ENCODE measurements at places on chromosomes 2 and 18.
A peak's percentile ranks its signal among the peaks of the same experiment; 100 is the strongest.

DNA sequence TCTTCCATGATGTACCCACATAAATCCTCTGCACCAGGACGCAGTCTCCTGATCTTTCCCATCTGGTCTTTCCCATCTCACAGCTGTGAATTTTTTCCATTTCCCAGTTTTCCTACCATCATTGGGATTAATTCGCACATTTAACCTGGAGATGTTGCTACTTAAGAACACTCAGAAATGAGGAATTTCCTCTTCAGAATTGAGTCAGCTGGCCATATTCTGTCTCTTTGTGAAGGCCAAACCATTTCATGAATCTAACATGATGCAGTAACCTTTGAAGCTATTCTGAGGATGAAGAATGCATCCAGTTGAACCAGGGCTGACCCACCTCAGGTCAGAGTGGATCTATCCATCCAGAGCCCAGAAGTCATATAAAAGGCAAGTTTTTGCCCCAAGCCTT, 326.8 kb downstream of the SETBP1 start:
- DNase-seq: no peak

- no peak for DNase-seq
Observed at GRCh38 chr2:192948316-192948715, 753.6 kb upstream of the TMEFF2 start.

- DNase-seq: no peak
Observed at GRCh38 chr2:118437501-118437900, 349.2 kb downstream of the INSIG2 start.

GRCh38 chr2:241532733-241533601, 24.6 kb upstream of the STK25 start:
- DNase-seq: no peak

DNA sequence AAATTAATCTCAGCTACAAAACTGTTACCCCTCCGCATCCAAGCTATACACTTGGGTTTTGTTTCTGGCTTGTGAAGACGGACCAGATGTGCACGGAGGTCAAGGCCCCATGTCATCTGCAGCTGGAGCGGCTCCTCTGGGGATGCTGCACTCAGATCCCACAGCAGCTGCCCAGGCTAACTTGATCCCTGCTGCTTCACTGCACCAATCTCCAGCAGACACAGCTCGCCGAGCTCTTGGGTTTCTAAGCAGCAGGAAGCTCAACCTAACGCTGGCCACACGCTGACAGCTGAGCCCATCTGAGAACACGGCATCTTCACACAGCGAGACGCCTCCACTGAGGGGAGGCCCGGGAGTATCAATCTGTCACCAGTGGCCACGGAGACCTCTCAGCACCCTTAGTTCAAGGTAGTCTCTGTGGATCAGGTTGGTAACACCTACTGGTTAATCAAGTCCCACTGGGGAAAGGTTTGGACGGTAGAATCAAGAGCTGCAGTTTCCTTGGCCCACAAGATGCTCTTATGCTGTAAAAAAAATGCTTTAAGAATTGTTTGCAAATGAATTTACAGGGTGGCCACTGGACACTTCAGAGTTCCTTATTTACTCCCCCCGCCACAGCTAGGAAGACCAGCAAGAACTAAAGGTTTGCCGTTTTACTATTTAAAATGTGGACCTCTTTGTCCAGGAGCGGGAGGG, 67.5 kb downstream of the EMILIN2 start:
- DNase-seq: no peak

- DNase-seq: no peak
Observed at GRCh38 chr2:45841752-45842407, 190.4 kb downstream of the PRKCE start.

DNA sequence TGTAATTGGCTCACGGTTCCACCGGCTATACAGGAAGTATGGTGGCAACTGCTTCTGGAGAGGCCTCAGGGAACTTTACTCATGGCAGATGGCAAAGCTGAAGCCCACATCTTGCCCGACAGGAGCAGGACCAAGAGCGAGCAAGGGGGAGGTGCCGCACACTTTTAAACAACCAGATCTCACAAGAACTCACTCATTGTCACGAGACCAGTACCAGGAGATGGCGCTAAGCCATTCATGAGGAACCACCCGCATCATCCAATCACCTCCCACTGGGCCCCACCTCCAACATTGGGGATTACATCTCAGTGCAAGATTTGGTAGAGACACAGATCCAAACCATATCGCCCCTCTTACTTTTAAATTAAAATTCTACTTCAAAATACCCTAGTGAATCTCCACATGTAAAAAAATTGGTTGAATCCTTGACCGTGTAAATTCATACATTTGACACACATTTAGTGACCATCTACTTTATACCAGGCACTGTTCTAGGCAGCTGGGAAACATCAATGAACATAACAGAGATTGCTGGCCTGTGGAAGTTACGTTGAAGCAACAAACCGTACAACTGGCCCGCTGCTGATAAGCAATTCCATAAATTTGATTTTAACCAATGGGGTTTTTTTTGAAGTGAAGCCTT, 87.6 kb downstream of the ALPK2 start:
- DNase-seq: no peak

GRCh38 chr2:109168716-109169115, 39.7 kb downstream of the SH3RF3 start:
- DNase-seq: no peak

- DNase-seq: no peak
Observed at GRCh38 chr2:223582001-223582400, 20.2 kb downstream of the SCG2 start.

DNA sequence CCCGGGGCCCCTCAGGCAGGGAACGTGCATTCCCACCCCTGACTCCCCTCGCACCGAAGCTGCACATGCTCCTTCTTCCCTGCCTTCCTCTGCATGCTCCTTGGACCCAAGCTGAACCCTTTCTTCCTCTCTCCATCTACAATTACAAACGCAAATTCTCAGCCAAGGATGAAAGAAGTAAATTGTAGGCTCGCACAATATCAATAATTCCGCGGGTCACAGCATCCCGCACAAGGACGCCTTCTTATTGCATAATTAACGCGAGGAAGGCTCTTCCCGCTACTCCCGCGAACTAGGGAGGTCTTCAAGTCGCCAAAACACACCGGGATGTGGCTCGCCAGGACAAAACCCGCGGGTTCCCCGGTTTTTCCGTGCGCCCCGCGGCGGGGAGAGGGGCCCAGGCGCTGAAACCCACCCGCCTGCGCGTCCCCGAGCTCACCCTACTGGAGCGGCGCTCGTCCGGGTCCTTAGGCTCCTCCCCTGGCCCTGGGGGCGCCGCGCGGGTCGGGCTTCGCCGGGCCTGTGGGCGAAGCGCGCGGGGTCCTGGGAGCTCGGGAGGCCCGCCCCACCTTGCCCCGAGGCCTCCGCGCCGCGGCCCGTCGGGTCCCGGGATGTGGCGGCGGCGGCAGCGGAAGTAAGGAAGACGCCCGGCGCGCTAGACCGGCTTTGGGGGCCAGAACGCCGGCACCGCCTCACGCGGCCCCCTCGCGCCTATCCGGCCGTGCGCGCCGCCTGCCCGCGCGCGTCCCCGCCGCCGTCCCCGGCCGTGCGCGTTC, at the start of gene CHST10:
Gene CHST10 (minus strand): TSS at position 734 of the 776 bp plus-strand sequence. CDS start 10,993 bp downstream, outside the sequence.
- DNase-seq: peak; percentile 42

GRCh38 chr18:76564655-76565237, 69.7 kb upstream of the ZNF516 start:
- no peak for DNase-seq

GRCh38 chr2:36493306-36493705, 104.7 kb downstream of the FEZ2 start:
- no peak for DNase-seq

DNA sequence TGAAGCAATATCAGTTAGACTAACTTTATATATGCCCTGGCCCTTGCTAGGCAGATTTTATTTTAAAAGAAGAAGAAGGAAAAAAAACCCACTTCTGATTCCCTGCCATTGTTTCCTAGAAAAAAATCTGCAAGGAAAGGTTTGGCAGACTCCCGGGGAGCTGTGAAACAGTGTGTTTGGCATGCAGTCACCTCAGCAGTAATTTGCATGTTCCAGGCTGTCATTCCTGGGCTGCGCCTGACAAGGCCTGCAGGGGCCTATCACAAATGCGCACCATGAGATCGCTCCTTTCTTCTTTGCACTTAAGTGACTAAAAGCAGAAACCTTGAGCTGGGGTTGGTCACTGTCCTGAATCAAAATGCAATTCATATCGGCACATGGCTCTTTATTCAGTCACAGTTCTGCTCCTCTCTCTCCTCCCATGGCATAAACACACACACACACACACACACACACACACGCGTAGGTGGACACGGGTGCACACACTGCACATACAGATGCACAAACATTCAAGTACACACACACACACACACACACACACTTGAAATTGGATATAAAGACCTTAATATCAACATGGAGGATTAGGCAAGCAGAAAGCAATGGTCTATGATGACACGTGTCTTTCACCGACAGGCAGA, 172.8 kb downstream of the MYT1L start:
- no peak for DNase-seq

DNA sequence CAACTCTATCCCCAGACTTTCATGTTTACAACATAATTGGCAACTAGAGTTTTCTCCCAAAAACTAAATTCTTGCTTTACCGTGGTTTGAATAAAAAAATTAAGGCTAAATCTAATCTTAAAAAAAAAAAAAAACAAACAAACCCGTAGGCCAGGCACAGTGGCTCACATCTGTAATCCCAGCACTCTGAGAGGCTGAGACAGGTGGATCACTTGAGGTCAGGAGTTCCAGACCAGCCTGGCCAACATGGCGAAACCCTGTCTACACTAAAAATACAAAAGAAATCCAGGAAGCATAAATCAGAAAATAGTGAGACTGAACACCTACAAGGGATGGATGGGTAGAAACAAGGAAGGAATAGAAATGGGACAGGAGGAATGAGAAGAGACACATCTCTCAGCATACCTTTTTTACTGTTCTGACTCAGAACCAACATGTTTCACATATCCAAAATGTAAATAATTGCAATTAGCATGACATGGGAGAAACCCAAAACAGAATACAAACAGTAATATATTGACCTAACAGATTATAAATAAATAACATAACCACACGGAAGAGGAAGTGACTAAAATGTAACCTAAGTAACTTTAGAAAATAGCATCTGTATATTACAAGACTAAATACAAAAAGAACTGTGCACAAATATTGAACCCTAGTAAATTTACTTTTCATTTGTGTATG, 17.5 kb downstream of the MGAT4A start:
- no peak for DNase-seq

- no peak for DNase-seq
Observed at GRCh38 chr2:198762441-198762840, 695.3 kb downstream of the SATB2 start.

DNA sequence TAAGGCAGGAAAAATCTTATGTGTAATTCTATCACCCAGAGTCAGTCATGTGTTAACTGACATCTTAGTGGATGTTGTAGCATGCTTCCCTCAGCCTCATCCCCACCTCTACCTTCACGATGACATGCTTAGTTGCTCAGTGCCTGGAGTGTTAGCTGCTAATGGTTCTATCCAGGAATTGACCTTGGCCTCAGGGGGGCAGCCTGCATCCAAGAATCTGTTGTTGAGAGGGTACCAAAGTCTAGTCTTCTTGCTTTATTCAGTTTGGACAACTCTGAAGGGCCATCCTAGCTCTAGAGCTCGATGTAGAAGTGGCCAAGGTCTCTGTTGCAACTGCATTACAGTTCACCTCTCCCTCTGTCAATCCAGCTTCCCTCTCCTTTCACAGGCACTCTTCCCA, 61.2 kb downstream of the ACYP2 start:
- DNase-seq: peak; percentile 85

DNA sequence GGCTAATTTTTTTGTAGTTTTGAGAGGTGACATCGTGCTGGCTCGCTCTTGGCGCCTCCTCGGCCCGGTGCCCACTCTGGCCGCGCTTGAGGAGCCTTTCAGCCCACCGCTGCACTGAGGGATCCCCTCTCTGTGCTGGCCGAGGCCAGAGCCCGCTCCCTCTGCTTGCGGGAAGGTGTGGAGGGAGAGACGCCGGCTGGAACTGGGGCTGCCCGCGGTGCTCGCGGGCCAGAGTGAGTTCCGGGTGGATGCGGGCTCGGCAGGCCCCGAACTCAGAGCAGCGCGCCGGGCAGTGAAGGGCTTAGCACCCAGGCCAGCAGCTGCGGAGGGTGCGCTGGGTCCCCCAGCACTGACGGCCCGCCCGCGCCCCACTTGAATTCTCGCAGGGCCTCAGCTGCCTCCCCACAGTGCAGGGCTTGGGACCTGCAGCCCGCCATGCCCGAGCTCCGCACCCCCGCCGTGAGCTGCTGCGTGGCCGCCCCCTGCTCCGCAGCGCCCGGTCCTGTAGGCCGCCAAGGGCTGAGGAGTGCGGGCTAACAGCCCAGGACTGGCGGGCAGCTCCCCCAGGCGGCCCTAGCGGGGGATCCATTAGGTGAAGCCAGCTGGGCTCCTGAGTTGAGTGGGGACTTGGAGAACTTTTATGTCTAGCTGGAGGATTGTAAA, 113.2 kb upstream of the ZSWIM2 start:
- no peak for DNase-seq

DNA sequence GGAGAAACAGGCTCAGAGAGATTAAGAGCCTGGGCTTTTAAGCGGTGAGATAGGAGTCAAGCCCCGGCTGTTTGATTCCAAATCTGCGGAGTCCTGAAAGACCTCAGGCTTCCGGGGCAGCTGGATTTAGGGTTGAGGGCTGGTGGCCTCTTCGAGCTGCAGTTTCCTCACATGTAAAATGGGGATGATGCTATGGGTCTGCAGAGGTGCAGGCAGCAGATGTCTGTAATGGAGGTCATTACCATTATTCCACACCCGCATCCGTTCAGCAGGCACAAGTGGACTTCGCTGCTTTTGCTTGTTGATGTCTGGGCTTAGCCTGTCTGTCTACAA, 175.6 kb upstream of the HS6ST1 start:
- no peak for DNase-seq

GRCh38 chr2:13193075-13193474, 476.3 kb downstream of the TRIB2 start:
- DNase-seq: no peak

- DNase-seq: peak; percentile 80
Observed at GRCh38 chr2:166373951-166374350, 1.8 kb downstream of the SCN9A start.

DNA sequence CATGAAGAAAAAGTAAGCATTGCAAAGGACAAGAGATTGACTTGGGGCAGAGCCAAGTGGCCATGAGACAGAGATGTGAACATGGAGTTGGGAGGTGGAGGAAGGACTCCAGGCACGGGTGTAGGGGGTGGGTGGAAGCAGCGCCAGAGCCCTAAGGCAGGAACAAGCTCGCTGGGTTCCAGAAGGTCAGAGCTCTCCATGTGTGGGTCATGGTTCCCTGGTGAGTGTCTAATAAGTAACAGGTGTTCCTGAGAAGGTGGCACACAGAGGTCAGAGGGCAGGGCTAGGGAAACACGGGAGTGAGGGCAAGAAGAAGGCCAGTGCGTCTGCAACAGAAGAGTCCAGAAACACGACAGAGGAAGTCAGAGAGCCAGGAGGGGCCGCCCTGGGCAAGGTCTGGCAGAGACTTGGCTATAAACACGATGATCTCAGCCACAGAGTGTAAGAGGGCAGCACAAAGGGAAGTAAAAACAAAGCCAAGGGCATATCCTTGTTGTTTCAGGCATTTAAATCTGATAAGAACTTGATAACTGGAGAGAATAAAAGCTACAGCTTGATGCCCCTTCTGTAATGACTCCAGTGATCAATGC, 260.8 kb downstream of the TGIF1 start:
- DNase-seq: no peak

GRCh38 chr2:106561803-106562202, 74.6 kb downstream of the CD8B2 start:
- no peak for DNase-seq

GRCh38 chr2:43324259-43325106, 98.1 kb upstream of the ZFP36L2 start:
- DNase-seq: no peak

Data from HepG2 (cell line).